Cortex of kidney (tissue), 1 donor: ENCODE measurements at places on chromosomes 6 and 20.

GRCh38 chr6:119862719-119863118, 513.2 kb upstream of the MAN1A1 start:
- no peak for DNase-seq

- no peak for DNase-seq
Measured at GRCh38 chr6:82080767-82081166, 166.8 kb downstream of the IBTK start.

- DNase-seq = no peak
Measured at GRCh38 chr20:10171864-10172751, 46.5 kb upstream of the SNAP25 start.

DNA sequence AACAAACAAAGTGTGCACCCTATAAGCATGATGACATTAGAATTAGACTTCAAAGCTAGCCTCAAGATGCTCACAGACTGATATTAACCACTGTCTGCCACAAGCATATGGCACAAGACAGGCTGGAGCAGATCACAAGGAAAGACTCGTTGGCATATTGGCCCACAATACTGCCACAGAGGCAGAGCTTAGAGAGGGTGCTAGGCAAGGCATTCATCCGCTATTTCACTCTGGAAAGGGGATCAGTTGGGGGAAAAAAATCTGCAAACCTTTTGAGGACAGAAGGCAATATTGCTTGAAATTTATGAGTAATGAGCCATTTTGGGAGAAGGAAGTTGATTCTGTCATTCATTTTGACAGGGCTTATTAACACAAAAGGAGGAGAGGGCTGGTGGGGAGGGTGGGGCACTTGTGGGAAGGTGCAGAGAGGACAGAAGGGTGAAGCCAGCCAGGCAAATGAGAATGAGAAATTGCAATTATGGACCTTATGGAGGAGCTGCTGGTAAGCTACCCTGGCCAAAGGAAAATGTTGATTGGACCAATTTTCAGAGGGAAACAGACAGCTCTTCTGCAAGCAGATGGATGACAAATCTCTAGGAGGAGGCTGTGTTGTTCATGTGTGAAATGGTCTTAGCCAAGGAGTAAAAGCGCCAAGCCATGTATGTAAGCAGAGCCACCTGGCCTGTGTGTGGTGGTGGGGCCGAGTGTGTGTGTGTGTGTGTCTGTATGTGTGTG, 187.7 kb downstream of the GMPR start:
- no peak for DNase-seq

GRCh38 chr6:3237761-3238662, 10.6 kb upstream of the TUBB2B start:
- no peak for DNase-seq
